RCC 7860 (cell line): ENCODE measurements at places on chromosomes 3 and 15.

DNA sequence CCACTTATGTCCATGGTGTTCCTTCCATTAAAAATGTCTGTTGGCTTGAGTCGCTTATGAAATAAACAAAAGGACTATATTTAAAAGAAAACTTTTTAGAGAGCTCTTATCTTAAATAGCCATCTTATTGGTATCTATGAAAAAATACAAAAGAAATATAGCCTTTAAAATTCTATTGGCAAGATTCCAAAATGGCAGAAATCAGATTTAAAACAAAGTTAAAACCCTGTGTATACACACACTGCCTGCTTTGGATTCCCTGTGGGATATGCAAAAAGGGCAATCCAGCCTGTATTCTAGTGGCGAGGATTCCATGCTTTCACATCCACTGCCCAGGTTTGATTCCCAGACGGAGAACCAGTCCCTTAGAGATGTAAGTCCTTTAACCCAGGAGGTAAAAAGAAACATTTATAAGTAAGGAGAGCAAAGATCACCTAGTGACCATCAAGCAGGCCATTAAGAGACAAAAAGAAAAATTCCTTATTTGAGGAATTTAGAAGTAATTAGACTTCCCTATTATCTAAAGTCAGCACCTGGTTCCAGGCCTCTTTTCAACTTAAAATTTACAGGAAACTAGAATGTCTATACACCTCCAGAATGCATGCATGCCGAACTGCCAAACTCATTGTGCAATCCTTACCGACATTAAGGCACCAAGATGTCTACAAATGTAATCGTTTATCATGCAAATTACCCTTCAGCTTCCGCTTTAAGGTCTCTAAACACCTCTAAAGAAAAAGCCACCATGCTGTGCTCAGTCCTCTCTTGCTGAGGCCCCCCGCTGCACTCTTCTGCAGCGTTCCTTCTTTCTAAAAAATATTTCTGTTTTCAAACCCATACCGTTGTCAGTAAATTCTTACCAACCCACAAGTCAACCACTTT lies 69.6 kb upstream of the STRIT1 start:
- DNase-seq, result no peak

DNA sequence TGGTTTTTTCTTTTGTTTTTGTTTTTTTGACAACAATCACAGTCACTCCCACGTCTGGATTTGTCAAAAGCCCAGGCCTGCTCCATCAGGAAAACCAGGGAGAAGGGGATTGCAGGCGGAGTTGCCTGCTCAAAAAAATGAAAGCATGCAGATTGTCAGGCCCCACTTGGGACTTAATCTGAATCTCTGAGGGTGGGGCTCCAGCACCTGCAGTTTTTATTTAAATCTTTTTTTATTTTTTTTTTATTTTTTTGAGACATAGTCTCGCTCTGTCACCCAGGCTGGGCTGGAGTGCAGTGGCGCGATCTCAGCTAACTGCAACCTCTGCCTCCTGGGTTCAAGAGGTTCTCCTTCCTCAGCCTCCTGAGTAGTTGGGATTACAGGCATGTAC lies 140.9 kb downstream of the FOXP1 start:
- no peak for DNase-seq

GRCh38 chr3:182704926-182705325 lies 88.4 kb upstream of the ATP11B start:
- DNase-seq, result no peak

DNA sequence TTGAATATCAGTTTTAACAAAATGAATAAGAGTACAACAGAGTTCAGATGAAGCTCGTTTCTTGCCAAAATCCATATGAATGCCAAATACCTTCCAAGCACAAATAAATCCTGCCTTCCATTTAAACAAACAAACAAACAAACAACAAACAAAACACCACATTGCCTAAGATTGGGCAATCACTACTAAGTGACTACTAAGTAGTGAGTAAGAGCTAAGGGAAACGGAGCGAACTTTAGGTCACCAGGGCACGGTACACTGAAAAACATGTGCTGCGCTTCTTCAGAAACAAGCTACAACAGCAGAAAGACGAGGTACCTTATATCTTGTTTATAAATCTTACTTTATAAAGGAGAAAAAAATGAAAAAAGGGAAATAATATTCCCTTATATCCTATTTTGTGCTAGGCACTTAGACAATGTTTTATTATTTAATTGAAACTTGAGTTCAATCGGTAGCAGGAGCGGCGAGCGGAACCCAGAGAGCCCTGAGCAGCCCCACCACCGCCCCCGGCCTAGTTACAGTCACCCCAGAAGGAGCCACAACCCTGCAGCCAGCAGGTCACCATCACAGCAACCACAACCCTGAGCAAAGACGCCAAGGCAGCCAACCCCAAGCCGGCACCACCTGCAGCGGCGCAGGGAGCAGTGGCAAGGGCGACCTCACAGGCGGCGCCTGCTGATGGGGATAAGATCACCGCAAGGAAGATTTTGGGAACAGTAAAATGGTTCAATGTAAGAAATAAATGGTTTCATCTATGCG lies 216.9 kb downstream of the ZBTB20 start:
- no peak for DNase-seq

DNA sequence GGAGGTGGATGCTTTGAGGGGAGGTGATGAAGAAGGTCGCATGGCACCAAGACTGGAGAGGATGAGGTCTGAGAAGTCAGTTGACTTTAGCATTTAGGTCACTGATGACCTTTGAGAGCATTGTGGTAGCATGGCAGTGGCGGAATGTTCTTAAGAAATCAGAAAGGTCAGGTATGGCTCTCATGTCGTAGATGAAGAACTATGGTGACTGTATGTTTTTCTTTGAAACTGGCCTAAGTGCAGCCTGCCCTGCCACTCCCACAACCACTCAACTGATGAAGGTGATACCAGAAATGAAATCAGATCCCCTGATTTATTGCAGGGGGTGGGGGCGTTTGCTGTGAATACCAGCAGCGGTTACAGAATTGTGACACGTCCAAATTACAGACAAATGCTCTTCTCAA lies 102.6 kb downstream of the ITPR1 start:
- DNase-seq, result no peak

DNA sequence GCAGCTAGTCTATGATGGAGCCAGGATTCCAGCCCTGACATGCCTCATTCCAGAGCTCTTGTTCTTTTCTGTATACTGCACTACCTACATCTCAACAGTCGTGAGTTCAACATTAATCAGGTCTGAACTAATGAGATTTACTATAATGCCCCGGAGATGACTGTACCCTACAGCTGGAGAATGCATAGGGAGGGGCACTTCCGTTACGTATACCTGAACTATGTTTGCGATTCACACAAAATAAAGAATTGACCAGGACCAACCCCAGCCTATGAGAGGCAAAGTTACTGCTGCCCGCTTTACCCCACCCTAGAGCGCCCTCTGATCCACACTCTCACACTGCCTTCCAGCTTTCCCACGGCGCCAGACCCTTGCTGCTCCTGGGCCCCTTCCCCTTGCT lies 97.0 kb downstream of the IGF2BP2 start:
- no peak for DNase-seq

DNA sequence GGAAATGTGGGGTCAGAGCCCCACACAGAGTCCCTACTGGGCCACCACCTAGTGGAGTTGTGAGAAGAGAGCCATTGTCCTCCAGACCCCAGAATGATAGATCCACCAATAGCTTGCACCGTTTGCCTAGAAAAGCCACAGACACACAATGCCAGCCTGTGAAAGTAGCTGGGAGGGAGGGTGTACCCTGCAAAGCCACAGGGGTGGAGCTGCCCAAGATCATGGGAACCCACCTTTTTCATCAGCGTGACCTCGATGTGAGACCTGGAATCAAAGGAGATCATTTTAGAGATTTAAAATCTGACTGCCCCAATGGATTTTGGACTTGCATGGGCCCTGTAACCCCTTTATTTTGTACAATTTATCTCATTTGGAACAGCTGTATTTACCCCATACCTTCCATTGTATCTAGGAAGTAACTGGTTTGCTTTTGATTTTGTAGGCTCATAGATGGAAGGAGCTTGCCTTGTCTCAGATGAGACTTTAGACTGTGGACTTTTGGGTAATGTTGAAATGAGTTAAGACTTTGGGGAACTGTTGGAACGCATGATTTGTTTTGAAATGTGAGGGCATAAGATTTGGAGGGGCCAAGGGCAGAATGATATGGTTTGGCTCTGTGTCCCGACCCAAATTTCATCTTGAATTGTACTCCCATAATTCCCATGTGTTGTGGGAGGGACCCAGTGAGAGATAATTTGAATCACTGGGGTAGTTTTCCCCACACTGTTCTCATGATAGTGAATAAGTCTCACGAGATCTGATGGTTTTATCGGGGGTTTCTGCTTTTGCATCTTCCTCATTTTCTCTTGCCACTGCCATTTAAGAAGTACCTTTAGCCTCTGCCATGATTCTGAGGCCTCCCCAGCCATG lies 49.0 kb downstream of the CD200 start:
- DNase-seq, result no peak

DNA sequence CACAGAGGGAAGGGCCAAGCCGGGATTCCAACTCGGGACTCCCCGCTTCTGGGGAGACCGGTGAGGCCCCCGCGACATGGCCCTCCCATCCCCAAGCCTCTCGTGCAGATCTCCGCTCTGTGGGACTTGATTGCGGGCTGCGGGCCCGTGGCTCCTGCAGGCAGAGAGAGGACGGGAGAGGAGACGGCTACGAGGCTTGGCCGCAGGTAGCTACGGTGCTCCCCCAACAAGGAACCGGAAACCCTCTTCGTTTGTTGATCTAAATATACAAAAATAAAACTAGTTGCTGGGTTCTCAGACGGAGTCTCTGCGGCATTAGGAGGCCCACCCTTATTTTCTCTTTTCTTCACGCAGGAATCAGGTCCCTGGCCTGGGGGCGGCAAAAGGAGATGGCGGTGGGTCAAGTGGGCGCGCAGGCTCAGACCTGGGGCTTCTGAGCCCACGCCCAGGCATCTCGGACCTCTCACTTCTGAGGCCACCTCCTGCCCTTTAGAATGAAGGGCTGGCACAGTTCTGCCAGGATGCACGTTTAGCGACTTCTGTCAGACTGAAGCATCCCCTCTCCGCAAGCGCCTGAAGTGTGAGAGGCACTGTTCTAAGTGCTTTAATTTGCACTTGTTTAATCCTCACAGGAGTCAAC lies 10.9 kb downstream of the GNB5 start:
- no peak for DNase-seq

DNA sequence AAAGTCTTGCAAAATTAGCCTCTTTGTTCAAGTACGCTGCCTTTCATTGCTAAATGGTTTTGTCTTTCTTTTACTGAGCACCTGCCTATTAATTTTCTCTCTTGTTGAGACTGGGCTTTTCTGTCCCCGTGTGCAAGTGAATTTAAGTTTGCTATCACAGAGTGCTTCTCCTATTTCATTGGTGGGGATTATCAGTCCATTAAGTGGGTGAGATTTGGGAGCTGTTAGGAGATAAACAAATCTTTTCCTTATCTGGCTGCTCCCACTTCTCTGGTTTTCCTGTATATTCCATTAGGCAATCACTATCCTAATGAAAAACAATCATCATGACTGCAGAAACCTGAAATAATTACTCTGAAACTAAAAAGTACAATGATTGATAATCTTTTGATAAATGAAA lies 254.2 kb downstream of the NR1D2 start:
- DNase-seq, result no peak

DNA sequence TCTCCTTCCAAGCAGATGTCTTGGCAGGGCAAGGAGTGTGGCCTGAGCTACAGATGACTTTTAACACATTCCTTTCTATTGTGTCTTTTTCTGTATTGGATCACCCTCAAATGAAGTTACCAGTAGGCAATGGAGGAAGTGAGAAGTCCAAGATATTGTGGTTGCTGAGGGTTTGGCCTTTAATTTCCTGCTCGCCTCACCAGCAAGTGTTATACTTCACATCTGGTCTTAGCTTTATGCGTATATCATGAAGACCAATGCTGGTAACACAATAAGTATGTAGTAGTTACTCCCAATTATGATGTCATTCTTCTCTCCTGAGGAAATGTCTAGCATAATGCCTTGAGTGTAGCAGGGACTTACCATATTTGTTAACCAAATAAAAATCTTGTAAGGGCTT lies 179.9 kb downstream of the ZIC1 start:
- DNase-seq, result no peak

GRCh38 chr3:187323091-187323490 lies 31.6 kb upstream of the MASP1 start:
- DNase-seq, result no peak

DNA sequence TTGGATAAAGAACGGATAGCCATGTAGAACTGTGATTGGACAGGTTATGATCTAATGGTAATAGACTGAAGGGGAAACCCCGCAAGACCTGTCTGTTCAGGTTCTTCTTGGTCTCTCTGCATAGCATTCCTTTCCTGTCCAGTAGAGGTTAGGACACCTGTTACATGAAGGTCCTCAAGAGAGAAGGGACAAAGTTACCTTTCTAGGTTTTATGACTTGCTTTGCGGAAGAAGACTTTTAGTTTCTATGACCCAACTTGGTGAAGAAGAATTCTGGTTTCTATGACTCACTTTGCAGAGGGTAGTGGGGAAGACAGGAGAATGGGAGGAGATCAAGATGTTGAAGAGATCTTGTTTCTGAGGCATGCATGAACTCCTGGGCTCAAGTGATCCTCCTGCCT lies 97.9 kb upstream of the C3orf80 start:
- DNase-seq, result no peak

DNA sequence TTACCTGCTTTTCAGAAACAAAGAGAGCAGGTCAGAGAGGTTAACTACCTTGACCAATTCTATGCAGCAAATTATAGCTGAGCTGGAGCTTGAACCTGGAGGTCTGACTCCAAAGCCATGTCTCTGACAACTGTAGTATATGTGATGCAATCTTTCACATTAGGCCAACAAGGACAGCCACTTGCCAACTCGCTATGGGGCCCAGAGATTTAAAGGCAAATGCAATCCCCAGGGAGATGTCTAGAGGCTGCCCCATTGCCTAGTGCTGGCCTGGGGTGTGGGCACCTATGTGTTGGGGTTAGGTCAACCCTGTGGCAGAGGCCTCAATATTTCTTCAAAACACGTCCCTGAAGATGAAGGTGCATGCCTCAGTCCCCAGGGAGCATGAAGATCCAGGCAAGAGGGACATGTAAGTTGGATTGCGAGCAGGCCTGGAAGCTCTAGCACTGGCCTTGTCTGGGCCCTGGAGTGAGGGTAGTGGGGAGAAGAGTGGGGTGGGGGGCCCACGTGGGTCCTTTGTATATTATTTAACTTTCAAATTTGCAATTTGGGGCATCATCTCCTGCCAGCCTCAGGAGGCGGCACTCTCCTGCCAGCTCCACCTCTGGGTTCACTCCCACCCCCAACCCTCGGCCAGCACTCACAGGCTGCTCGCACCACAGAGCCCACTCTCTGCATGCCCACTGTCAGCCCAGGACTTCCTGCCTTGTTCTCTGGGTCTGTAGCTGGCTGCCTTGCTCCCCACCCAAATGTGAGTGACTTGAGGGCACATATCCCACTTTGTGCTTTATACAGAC lies 64.3 kb downstream of the SLC12A8 start:
- DNase-seq, result no peak
